Liver (tissue), 10 donors: ENCODE measurements at places on chromosomes 3 and 15. TPM values are rescaled to one million over a fixed set of nuclear protein-coding genes. Genes with fewer than 3 reads are reported as not detected.

The SAXO2 gene
- 0.50 TPM for total RNA-seq

The TP63 gene
- 0.08 TPM for total RNA-seq

The LOXL1 gene
- total RNA-seq, result 1.4 TPM

The NEO1 gene
- total RNA-seq, result 9.9 TPM

The KCNAB1 gene
- total RNA-seq, result 2.8 TPM

The CTXND1 gene
- 4.1 TPM for total RNA-seq

The ZNF80 gene
- total RNA-seq, result not detected

The MCTP2 gene
- 6.3 TPM for total RNA-seq

The FHIT gene
- 2.1 TPM for total RNA-seq

The C15orf62 gene
- total RNA-seq, result 0.19 TPM

The CLDN16 gene
- 0.75 TPM for total RNA-seq

The HHATL gene
- total RNA-seq, result not detected

The MINDY2 gene
- total RNA-seq, result 7.0 TPM

The MNS1 gene
- total RNA-seq, result 0.08 TPM

The PLS1 gene
- total RNA-seq, result 21.9 TPM

The IQCH gene
- total RNA-seq, result 1.6 TPM

The GFM1 gene
- 35.0 TPM for total RNA-seq

The CDCP1 gene
- 0.67 TPM for total RNA-seq

The GOLGA8G gene
- not detected for total RNA-seq

The CPEB1 gene
- under 0.01 TPM for total RNA-seq

The RPP25 gene
- 2.3 TPM for total RNA-seq

The IGSF11 gene
- 0.17 TPM for total RNA-seq

The FAM174B gene
- 3.8 TPM for total RNA-seq

The NAALADL2 gene
- 4.6 TPM for total RNA-seq

The NTRK3 gene
- 2.9 TPM for total RNA-seq
